ENCODE measurements at places on chromosomes 7 and 10.

DNA sequence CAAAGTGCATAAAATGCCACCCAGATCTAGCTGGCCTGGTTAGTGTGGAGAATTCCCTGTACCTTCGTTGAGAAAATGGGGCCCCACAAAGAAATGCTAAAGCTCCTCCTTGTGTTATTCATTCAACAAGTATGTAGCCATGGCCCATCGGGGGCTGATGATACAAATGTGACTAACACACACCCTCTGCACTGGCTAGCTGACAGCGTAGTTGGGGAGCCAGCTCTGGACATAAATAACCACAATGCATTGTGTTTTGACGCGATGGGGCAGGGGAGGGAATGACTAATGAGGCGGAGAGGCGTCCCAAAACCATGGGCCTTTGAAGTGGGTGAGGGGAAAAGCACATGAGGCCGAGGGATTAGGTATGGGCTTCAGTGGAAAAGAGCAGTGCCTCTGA, 28.2 kb upstream of the ASL start:
- DNase-seq = no peak

GRCh38 chr10:13660551-13660920, 73.8 kb downstream of the PRPF18 start:
- no peak for DNase-seq

DNA sequence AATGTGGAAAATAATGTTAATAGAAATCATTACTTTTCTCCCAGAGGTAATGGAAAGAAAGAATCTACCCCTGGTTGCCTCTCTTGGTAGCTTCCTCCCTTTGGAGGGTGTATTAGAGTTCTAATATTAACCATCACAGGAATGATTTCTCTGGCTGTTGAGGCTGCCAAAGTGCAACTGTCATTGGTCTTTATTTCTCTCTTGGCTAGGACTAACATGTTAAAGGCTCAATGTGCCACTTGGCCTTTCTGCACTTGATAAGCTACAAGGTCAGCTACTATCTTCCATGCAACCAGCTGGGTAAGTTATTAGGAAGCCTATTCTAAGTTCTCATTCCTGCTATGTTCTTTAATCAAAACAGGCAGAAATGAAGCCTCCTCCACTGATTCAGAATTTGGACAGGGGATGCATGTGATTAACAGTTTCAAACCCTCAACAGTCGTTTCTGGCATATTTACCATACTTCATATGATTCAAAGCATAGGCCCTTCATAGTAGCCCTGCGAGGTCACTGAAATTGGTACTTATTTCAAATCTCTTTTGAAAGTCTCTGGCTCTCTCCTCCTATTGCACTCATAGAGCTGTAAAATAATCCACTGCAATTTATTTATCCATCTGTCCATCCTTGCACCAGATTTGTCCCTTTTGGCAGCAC, 645.0 kb downstream of the SORCS1 start:
- no peak for DNase-seq

- DNase-seq = no peak
Observed at GRCh38 chr10:109899356-109900331, 23.7 kb downstream of the XPNPEP1 start.

- DNase-seq = no peak
Observed at GRCh38 chr7:99029466-99030435, 114.2 kb downstream of the SMURF1 start.

DNA sequence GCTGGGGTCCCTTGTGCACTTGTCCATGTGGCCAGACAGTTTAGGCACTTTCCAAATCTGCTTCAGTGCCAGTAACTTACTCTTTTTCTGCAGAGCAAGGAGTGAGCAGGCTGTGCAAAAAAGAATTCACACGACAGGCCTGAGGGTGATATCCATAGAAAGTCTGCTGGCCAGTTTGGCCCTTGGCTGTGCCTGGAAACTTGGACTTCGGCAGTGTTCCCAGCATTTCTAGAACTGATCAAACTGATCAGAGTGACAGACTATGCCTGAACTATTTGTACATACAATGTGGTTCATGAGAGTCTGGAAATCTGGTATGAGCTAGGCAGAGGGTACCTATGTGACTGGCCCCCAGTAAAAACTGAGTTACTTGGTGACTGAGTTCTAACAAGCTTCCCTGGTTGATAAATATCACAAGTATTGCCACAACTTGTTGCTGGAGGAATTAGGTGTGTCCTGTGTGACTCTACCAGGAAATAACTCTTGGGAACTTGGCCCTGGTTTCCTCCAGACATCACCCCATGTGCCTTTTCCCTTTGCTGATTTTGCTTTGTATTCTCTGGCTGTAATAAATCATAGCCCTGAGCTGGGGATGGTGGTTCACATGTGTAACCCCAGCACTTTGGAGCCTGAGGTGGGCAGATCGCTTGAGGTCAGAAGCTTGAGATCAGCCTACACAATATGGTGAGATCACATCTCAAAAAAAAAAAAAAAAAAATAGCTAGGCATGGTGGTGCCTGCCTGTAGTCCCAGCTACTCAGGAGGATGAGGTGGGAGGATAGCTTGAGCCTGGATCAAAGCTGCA, 3.3 kb upstream of the DENND10 start:
- DNase-seq = no peak

- DNase-seq = no peak
Observed at GRCh38 chr7:143988976-143989745, 11.0 kb upstream of the OR6B1 start.

DNA sequence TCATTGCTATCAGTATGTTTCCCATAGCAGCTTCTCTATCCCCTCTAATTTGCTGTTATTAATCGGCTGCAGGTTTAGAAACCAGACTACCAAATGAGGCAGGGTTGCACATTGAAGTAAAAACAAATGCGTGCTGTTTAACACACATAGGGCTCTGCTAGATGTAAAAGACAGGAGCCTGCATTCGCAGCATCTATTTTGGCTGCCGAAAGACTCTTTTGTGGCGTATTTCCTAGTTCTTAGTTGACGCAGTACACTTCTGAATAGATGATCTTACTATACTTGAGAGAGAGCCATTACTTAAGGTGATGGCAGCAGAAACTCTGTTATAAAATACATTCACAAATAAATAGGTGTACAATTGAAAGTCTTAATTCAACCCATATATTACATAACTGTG, 21.4 kb downstream of the SGCE start:
- DNase-seq = no peak

- DNase-seq = no peak
Observed at GRCh38 chr7:142813226-142813625, 41.6 kb upstream of the EPHB6 start.

DNA sequence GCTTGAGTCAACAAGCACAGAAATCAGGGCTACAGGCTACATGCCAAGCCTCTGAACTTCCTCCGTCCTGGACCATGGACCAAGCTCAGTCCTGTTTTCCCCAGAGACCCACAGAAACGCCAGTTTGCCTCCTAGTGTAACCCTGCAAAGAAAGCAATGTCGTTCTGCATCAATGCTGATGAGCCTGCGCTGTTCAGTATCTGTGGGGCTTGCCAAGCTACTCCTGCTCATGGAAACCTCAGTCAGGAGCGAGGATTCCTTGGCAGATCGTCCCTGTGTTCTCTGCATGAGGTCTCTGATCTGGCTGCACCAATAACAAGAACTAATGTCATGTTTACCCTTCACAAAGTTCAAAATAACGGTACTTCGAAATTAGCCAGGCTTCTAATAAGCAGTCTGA, 495.5 kb upstream of the C7orf33 start:
- no peak for DNase-seq

GRCh38 chr7:7803715-7804178, 85.3 kb upstream of the RPA3 start:
- no peak for DNase-seq

- no peak for DNase-seq
Observed at GRCh38 chr10:132326925-132327324, 5.1 kb upstream of the LRRC27 start.

DNA sequence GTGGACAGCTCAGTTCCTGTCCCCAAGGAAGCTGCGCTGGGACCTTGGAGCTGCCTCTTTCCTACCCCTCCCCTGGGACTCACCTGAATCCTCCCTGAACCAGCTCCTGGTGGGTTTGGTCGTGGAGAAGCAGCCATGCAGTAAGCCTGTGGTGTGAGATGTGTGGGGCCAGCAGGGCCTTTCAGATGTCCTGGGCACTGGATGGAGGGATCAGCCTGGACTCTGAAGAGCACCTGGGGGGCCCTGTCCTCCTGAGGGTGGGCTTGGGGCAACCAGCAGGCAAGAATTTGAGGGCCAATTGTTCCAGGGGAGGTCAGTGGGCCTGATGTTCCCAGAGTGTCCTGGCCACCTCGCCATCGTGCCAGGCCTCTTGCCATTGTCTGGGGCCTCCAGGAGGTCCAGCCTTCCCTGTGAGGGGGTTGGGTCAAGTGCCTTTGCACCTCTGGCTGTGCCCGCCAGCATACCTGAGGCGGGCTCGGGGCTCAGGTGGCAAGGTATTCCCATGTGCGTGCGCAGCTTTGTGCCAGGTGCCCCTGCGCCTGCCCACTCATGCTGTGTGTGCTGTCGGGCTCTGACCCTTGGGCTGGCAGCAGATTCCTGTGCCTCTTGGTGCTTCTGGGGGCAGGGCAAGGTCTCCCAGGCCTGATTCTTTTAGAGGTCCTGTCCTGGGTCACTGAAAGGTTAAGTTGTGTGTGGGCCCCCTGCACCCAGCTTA, 7.3 kb downstream of the TRIM8 start:
- no peak for DNase-seq

GRCh38 chr7:114923403-114923713, 1.5 kb downstream of the MDFIC start:
- DNase-seq = no peak

DNA sequence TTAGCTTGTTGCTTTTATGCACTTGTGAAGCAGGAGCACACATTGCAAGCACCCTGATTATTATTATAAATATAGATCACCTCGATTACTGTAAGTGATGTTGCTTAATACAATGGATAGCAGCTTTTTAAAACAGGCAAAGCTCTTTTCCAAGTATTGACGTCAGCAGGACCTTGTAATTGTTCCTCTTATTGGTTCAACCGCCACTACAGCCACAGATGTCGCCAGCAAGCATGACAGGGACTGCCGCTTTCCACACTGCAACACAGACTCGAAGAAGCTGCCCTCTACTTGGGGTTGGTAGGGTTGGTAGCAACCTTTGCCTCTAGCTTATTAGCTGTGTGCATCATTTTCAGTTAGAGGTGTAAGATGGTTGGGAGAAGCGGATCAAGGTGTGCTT, 167.6 kb downstream of the ZNF365 start:
- no peak for DNase-seq

Measured in activated T-helper 2 cell treated with anti-CD3 and anti-CD28 coated beads, Interferon-gamma antibody, Interleukin-2, Interleukin-4, amounts not matched to agents 10 μg/mL and 5 μg/mL and 100 μg/mL, durations not matched to agents 14 hours and 24 hours and 36 hours (primary cell).